ENCODE measurements at places on chromosomes 1 and 21. TPM values are rescaled to one million over a fixed set of nuclear protein-coding genes. Genes with fewer than 3 reads are reported as not detected.

The TMED5 gene
- total RNA-seq, result 109 TPM

The MX2 gene
- 39.9 TPM for total RNA-seq

The AIM2 gene
- 0.74 TPM for total RNA-seq

The SMPDL3B gene
- not detected for total RNA-seq

The C1orf87 gene
- not detected for total RNA-seq

The ADGRL2 gene
- total RNA-seq, result 37.1 TPM

The NECTIN4 gene
- not detected for total RNA-seq

The AUNIP gene
- total RNA-seq, result not detected

The CATSPERE gene
- 0.74 TPM for total RNA-seq

The PRAMEF12 gene
- total RNA-seq, result not detected

The SHC1 gene
- 199 TPM for total RNA-seq

The ARHGEF16 gene
- total RNA-seq, result 1.6 TPM

The ANKRD34A gene
- total RNA-seq, result 0.74 TPM

The CAPN9 gene
- not detected for total RNA-seq

The KIF17 gene
- 4.6 TPM for total RNA-seq

The SETSIP gene
- not detected for total RNA-seq

The VAMP3 gene
- 114 TPM for total RNA-seq

The REN gene
- 1.3 TPM for total RNA-seq

The TTC3 gene
- 141 TPM for total RNA-seq

The ECM1 gene
- 33.1 TPM for total RNA-seq

The MEGF6 gene
- 61.1 TPM for total RNA-seq

The FLG2 gene
- total RNA-seq, result not detected

The TNFRSF4 gene
- total RNA-seq, result 10.7 TPM

The CCDC27 gene
- not detected for total RNA-seq

The PADI3 gene
- total RNA-seq, result not detected

The FMO3 gene
- total RNA-seq, result 2.3 TPM

The C1orf210 gene
- total RNA-seq, result not detected

The AGO1 gene
- total RNA-seq, result 24.3 TPM

The PCAT6 gene
- total RNA-seq, result 1.2 TPM

The MIXL1 gene
- not detected for total RNA-seq

The TAL1 gene
- total RNA-seq, result 11.0 TPM

All from mesenteric fat pad (tissue), 1 donor.